ENCODE measurements at places on chromosomes 7 and 10.

GRCh38 chr10:130434446-130435385 lies 298.5 kb downstream of the GLRX3 start:
- no peak for DNase-seq

DNA sequence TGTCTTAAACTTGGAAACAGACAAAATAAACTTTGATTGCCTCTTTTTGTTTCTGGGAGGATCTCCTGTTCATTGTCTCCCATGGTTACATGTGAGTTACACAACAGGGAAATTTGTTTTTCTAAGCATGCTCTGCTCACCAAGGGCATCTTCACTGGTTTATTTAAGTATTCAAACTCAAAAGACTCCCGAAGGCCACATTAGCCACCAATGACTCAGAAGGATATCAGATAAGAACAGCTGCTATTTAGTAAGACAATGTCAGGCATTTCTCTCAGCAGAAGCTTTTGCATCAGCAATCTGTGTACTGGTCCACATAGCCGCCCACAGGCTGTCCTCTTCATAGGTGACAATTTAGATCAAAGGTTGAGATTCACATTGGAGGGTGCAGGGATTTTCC lies 19.3 kb downstream of the OR6B1 start:
- DNase-seq = peak; percentile 59

DNA sequence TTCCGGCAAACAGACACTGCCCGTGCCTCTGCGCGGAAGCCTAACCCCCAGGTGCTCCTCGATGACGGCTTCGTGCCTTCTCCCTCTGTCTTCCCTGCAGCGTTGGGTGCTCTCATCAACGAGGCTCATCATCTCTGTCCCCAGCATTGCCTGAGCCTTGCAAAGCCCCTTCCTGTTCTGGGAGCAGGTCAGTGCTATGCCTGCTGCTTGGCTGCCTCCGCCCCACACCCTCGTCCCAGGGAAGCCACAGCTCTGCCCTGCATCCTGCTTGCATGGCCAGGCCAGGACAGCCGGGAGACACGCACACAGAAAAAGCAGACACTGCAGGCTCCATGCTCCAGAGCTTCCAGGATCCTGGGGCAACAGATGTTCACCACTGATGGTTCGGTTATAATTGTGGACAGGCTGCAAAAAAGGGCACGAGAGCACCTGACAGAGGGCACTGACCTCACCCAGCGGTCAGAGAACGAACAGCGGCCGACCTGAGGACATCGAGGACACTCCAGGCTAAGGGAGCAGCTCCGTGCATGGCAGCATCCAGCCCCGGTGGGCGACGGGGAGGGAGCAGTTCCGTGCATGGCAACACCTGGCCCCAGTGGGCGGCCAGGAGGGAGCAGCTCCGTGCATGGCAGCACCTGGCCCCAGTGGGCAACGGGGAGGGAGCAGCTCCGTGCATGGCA lies 265.5 kb downstream of the PTPRN2 start:
- no peak for DNase-seq

DNA sequence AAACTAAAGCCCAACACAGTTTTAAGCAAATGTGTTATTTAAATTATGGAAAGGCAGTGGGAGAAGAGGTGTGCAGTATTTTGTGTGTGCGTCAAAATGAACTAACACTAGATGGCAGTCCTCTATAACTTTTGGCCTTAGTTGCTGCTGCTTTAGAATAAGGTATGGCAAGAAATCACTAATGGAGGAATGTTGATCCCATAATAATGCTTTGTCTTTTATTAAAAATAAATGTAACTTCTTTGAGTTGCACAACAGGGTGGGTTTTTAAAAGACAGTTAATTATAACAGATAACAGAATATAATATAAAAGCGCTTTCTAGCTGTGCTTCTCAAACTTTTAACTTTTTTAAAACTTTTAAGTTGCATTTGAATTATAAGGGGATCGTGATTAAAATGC lies 56.4 kb downstream of the BBS9 start:
- peak; percentile 53 for DNase-seq

DNA sequence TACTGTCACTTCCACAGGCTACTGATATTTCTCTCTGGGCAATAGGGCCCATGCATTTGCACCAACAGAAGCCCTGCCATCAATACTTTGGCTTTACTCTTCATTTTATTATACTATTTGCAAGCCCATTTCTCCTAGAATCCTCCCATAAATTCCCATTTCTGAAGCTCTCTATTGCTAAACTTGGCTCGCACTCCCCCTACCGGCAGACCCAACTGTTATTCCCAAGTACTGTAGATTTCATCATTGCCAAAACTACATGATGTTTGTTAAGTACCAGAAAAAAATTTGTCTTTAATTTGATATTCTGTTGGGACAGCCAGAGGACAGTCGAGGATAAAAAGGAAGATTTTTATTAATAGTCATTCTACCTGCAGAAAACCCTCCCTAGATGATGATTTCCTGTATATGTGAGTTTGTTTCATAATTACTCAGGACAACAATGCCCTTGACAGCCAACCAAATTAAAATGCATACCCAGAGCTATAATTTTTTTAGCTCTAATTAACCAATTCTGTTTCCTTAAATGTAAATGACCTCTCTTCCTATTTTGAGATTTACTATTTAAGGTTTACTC lies 298.6 kb downstream of the REEP3 start:
- DNase-seq = no peak

GRCh38 chr10:5634918-5635317 lies 31.5 kb downstream of the ASB13 start:
- no peak for DNase-seq

GRCh38 chr7:50274361-50274760 lies 30.2 kb upstream of the IKZF1 start:
- no peak for DNase-seq

- no peak for DNase-seq
These were observed 27.2 kb downstream of the GARIN1A start for GRCh38 chr7:128699196-128699712.

DNA sequence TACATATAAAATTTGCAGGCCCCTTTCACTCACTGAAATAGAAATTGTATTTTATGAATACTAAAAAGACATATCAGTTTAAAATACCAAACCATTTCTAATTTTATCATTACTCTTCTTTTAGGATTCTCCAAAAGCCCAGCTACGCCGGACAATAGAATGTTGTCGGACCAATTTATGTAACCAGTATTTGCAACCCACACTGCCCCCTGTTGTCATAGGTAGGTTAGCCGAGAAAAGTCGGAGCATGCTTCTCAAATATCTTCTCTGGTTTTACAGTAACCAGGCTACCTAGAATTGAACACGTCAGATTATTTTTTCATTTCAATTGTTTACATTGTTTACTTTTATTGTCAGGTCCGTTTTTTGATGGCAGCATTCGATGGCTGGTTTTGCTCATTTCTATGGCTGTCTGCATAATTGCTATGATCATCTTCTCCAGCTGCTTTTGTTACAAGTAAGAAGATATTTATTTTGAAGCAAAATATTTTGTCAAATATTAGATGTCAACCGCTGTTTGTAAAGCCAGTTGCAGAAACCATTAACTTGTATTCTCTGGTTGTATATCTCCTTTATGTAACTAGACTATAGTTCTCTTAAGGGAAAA lies 57.6 kb downstream of the MMRN2 start:
- DNase-seq = no peak

- no peak for DNase-seq
These were observed 9.6 kb downstream of the SFXN2 start for GRCh38 chr10:102723989-102724388.
